ENCODE measurements at places on chromosomes 5 and 9.

GRCh38 chr9:135478191-135478590 is 1.4 kb upstream of the PPP1R26 start:
- no peak for DNase-seq

DNA sequence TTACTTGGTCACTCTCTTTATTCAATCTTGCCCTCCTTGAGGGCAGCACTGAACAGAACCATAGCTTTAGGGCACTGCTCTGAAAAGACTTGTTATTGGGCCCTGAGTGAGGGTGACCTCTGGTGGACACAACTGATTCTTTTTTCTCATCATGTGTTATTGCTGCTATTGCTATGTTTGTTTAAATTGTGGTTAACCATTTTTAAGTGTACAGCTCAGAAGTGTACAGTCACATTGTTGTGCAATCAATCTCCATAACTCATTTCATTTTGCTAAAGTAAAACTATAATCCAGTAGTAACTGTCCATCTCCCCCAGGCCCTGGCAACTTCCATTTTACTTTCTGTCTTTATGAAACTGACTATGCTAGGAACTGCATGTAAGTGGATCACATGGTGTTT is 351.1 kb upstream of the RIOK2 start:
- DNase-seq: peak; percentile 89

GRCh38 chr9:70000469-70000868 is 43.2 kb upstream of the MAMDC2 start:
- no peak for DNase-seq

GRCh38 chr5:150059623-150060022 is 26.7 kb downstream of the CSF1R start:
- no peak for DNase-seq

DNA sequence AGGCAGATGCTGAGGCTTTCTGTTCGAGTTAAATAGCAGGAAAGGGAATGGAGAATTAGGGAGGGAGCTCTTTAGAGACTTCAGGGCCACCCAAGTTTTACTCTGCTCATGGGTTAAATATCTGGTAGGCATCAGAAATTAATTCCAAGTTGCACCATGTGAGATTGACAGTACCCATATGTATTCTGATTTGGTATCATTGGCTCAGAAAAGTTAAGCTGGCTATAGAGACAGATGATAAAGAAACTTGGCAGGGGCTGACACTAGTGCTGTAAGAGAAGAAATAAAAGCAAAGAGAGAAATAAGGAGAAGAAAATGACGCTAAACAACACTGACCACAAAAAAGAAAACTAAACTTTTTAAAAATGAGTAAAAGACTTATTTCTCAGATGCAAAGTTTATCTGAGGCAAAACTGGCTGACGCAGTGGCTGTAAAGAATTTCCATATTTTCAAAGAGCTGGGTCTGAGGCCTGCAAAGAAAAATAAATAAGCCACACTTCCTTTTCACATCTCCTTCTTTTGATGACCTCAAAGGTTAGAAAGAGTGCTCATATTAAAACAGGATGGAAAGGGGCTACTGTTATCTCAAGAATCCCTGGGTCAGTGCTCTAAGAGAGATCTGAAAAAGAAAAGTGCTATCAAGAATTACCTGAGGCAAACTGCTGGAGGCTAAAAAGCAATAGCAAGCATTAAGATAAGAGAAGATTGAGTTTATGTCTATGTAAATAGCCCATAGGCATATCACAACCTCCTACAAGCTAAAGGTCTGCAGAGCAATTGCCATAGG is 399.0 kb upstream of the MEF2C start:
- DNase-seq: no peak

Data from AG09309 (cell line).